ENCODE measurements at places on chromosomes 1 and 21.

DNA sequence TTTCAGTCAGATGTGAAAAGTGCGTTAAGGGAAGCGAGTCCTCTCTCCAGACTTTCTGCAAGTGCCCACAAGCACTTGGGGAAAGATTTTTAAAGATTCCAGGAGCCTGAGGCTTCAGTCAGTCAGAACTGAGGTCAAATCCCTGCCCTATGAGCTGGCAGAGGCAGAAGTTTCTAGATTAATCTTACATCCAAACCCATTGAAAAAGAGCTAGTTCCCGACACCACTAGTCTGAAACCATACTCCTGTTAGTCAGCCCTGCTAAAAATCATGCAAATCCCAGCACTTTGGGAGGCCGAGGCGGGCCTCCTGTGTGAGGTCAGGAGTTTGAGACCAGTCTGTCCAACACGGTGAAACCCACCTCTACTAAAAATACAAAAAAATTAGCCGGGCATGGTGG is 21.0 kb downstream of the RSPH1 start:
- DNase-seq: no peak

DNA sequence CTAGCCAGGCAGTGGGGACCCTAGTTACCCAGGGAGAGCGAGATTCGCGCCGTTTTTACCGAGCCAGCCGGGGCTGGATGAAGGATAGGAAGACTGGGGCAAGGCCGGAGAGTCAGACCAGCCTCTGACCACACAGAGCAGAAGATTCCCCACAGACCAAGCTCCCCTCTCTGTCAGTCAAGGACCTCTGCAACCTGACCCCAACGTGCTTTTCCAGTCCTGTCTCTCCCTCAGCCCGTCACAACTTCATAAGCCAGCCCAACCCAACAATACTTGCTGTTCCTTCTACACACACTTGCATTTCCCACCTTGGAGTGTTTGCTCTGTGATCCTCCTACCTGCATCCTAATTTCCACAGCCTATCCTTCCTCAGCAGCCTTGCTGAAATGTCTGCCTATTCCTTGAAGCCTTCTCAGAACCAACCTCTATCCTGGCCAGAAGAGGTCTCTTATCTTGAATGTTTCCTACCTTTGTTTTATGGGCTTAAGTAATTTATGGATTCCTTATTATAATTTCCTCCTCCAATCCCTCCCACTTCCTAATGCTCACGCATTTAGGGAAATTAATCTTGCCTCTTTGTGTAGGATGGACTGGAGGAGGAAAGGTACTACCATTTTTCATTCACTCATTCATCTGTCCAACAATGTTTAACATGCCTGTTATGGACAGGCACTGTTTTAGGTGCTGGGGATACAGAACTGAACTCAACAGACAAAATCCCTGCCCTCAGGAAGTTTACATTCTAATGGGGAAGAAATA is at the start of gene GSTM3:
Gene GSTM3 (minus strand): TSS at position 424 of the 759 bp plus-strand sequence. CDS start 751 bp downstream, outside the sequence.
- no peak for DNase-seq

GRCh38 chr1:46277658-46278373 is 25.6 kb downstream of the LRRC41 start:
- no peak for DNase-seq

DNA sequence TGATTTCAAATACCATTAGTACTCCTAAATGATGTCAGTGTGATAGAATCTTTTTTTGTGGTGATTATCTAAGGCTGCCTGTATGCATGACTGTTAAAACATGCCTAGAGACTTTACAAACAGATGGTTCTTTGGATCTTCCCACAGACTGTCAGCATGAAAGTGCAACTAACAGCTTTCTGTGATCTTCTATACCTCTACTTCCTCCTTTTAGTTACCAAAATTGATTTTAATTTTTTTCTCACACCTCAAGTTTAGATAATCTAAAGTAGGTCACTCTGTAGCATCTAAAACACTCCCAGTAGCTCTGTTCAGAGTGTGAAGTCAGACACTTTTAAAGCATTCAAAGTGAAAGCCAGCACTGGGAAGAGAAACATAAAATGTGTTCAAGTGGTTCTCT is 534.5 kb downstream of the PTPRC start:
- no peak for DNase-seq

DNA sequence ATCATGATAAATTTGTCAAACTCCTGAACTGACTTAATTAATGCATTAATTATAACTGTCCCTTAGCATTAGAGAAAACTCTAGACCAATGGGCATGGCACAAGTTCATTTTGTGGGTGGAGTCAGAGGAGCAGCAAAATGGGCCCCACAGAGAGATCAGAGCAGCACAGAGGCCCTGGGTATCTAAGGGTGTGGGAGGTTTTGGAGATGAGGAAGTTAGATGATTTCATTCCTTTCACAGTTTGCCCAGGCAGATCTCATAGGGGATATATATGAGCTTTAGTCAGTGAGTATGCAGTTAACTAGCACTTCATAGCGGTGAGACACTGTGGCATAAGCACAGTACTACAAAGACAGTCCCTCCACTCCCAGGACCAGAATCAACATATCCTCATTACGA is 117.3 kb downstream of the MAB21L3 start:
- DNase-seq: no peak

DNA sequence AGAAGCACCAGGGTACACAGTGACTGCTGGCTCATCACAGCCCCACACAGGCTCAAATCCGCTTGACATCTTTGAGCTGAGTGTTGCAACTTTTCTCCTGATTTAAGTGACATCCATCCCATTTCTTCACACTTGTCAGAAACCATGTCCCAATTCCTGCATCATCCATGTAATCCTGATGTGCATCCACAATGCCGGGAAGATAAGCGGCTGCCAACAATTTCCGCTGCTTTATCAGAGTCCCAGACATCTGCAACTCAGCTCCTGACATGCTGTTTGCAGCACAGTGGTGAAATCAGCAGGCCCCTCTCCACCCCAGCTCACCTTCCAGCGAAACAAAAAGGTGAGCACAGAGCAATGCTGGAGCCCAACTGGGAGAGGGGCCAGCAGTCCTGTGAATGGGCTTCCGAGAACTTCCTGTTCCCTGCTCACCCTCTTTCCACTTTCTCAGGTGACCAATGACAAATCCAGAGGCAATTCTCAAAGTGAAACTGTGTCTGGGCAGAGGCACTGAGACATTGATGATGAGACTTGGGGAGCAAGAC is 581.0 kb downstream of the AJAP1 start:
- no peak for DNase-seq

- no peak for DNase-seq
These were observed 115.7 kb upstream of the IPO9 start for GRCh38 chr1:201713086-201713810.

GRCh38 chr1:66788231-66788939 is 12.7 kb downstream of the INSL5 start:
- DNase-seq: peak; percentile 55

- DNase-seq: no peak
These were observed 21.6 kb upstream of the TEKT2 start for GRCh38 chr1:36062315-36062714.

GRCh38 chr1:220841293-220841692 is 38.0 kb upstream of the HLX start:
- DNase-seq: no peak

GRCh38 chr1:39754026-39754570 is 15.4 kb downstream of the PPIE start:
- DNase-seq: no peak

DNA sequence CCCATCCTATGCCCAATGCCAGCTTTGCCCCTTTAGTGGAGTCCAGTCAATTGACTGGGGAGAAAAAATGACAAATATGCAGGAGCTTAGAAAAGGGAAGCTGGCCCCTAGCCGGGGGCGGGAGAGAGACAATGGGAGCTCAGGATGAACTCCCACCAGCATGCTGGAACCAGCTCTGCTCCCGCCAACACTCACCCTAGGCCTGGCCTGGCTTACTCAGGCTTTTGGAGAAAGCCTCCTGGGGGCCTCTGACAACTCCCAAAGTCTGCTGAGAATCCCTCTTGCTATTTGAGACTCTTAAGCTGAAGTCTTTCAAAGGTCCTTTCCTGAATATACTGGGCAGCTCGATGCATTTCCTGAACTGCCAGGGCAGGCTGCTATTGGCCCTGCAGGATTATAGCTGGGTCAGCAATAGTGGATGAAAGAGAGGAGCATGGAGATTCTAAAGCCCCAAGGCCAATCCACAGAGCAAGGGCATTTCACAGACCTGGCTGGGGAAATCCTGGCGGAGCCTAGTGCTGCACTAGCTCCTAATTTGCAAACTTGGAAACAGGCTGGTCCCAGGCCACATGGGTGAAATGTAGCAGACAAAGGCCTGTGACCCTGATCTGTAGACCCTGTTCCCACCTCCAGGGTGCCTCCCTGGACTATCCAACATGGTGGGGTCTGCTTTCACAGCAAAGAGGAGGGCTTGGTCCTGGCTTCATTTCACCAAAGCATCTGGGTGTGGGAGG is 35.7 kb upstream of the CLSTN1 start:
- no peak for DNase-seq

DNA sequence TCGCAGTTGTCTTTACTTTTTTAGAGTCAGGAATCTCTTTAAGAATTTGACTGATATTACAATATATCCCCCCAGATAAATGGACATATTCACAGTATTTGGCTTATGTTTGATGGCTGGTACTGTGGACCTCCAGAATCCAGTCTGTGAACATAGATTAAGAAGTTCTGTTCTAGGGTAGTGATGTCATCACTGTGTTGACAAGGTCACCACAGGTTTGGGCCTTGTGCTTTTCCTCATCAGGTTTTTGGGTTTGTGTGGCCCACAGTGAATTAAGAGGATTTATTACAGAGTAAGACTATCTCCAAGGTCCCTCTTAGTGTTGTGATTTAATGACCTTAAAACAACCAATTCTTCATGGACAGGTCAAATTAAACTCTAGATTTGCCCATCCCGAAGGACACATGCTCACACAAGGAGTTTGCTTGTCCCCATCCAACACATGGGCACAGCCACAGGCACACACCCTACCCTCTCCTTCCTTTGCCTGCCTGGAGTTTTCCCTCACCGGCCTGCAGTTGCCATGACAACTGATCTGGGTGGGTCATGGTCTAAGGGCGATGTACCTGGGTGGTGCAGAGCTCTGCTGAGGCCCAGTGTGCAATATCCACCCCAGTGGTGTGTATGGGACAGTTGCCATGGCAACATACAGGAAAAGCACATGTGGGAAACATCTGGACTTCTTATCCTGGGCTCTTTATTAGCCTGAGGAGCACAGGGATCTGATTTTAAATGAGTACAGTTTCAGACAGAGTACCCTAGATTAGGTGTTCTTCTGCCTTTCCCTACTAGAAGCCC is 98.6 kb downstream of the NAV1 start:
- DNase-seq: no peak

DNA sequence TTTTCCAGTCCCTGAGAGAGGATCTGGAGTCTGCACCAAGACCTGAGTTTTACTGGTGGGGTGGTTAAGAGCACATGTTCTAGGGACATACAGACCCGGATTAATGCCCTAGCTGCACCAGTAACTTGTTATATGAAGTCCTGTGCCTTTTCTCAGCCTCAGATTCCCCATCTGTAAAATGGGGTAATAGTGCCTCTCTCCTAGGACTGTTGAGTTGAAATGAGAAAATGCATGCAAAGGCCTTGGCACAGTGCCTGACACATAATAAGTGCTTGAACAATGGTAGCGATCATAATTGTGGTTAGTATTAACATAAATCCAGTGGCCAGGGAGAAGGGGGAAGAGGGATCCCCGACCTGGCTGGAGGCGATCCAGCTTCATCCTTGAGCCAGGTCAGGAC is 12.3 kb downstream of the AHDC1 start:
- no peak for DNase-seq

GRCh38 chr1:41419584-41420295 is 58.5 kb downstream of the FOXO6 start:
- DNase-seq: no peak

GRCh38 chr1:51063121-51063520 is 38.9 kb upstream of the C1orf185 start:
- DNase-seq: no peak

- no peak for DNase-seq
These were observed 211.0 kb upstream of the RAB4A start for GRCh38 chr1:229059671-229060539.

DNA sequence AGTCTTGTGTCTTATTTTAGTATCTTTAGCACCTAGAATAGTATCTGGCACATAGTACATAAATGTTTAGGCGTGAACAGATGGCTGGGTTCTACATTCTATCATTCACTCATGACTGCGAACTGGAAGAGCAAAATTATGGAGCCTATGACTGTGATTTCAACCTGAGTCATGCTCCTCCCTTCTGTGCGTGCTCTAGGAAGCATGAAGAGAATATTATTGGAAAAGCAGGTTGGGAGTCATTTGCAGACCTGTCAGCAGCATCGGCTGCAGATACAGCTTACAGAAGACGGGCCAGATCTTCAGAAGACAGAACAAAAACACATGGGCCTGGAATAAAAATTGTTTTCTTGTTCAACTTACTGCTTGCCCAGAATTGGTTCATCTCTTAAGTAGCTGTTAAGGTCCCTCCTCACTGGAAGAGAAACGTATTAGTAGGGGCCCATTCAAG is 344.0 kb upstream of the USP24 start:
- DNase-seq: no peak

- no peak for DNase-seq
These were observed 8.4 kb upstream of the SNX7 start for GRCh38 chr1:98653123-98653522.

- DNase-seq: no peak
These were observed 11.1 kb upstream of the GJA5 start for GRCh38 chr1:147771226-147772125.

- DNase-seq: no peak
These were observed 7.0 kb upstream of the HEYL start for GRCh38 chr1:39646232-39647081.

- no peak for DNase-seq
These were observed 440.3 kb upstream of the B3GALT2 start for GRCh38 chr1:193626695-193627094.

GRCh38 chr1:9292361-9293240 is at the start of gene SPSB1:
Gene SPSB1 (plus strand): TSS chr1:9292894. CDS start chr1:9355892, 62,998 bp downstream.
- peak; percentile 60 for DNase-seq

DNA sequence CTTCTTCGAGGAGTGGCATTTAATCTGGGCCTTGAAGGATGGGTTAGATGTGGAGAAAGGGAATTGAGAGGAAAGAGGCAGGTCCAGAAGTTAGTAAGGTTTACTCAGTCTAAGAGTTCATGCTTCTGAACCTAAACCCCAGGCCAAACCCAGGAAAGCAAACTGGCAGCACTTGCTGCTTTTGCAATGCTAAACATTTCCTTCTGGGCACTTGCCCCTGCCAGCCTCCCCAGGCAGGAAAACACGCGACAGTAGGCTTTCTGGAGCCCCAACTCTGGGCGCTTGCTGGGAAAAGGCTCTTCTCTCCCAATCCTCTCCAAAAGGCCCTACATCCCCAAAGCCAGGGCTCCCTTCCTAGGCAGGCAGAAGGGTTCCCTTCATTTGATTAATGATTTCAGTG is 2.5 kb downstream of the OLFML2B start:
- DNase-seq: no peak

GRCh38 chr1:192476802-192477298 is 98.7 kb upstream of the RGS1 start:
- DNase-seq: no peak
